ENCODE measurements at places on chromosomes 4 and X.

DNA sequence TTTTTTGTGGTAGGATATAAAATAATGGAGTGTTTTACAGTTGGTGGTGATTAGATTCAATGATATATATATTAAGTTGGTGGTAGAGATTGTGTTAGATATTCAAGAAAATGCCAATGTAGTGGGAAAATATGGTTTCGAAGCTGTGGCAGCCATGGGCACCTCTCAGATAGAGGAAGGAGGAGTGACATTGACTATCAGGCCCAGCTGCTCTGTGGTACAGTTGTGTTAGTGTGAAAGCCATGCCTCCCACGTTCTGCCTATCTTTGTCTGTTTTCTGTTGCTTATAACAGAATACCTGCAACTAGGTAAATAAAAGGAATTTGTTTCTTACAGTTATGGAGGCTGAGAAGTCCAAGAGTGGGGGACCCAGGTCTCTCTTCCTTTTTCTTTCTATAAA, 101.9 kb downstream of the ARHGAP10 start:
- no peak for DNase-seq

DNA sequence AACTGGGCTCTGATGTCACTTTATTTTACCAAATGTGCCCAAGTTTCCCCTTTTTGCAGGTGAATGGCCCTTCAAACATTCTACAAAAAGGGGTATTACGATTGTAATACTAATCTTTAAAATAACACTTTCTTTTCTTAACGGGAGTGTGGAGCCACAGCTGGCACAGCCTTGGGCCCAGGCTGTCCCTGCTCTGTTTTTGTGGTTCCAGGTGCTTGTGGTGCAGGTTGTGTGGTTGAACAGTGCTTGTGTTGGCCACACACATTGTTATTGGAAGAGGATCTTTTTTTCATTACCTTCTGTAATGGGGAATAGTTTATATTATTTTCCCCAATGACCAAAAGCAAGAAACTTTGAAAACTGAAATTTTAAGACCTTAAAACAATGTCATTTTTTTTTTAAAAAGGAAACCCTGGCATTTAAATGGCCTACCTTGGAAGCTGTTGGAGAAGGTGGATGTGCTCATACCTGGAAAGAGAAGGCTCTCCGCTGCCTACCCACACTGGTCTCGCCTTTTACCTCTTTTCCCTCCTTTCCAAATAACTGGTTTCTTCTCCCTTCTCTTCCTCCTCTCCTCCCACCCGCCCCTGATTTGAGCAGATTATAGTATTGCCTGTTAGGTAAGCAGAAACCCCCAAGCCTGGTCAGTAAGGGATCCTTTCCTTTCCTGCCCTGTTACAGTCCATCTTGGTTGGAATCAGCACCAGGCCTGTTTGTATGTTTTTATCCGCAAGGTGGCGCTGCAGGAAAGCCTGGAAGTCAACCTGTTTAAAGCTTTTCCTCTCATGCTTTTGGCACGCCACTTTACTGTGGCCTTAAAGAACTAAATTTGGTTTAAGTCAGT, 28.6 kb downstream of the HADH start:
- DNase-seq: no peak

DNA sequence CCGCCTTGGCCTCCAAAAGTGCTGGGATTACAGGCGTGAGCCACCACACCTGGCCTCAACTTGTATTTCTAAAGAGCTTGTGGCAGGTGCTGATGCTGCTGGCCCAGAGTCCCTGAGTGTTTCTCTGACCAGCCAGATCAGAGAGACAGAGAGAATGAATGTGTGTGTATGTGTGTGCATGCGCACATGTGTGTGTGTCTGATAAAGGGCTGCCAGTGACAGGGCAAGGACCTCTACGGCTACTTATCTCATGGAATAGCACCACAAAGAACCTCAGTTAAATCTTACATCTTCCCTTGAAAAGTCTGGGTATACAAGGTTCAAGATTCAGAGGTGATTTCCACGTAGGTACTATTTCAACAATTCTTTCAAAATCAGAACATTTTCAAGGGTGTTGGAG, 86.0 kb downstream of the SCD5 start:
- no peak for DNase-seq

DNA sequence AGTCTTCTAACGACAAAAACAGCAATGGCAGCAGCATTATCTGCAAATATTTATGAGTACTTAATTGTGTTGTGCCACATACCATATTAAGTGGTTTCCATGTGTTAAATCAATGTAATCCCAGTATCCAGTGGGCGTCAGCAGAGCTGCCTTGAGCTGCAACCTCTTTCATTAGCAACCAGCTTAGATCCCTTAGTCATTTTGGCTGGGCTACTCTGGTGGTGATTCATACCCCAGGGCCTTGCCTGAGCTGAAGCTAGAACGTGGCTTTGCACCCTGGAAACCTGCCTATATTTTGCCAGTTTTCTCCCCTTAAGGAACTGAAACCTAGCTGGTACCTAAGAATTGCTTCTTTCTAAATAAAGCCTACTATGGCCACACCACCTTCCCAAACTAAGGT, 474.3 kb upstream of the FTHL17 start:
- no peak for DNase-seq

- no peak for DNase-seq
These were observed 8.6 kb downstream of the LIAS start for GRCh38 chr4:39467464-39467863.

- DNase-seq: no peak
These were observed 22.2 kb downstream of the IQCM start for GRCh38 chr4:149793459-149793858.

DNA sequence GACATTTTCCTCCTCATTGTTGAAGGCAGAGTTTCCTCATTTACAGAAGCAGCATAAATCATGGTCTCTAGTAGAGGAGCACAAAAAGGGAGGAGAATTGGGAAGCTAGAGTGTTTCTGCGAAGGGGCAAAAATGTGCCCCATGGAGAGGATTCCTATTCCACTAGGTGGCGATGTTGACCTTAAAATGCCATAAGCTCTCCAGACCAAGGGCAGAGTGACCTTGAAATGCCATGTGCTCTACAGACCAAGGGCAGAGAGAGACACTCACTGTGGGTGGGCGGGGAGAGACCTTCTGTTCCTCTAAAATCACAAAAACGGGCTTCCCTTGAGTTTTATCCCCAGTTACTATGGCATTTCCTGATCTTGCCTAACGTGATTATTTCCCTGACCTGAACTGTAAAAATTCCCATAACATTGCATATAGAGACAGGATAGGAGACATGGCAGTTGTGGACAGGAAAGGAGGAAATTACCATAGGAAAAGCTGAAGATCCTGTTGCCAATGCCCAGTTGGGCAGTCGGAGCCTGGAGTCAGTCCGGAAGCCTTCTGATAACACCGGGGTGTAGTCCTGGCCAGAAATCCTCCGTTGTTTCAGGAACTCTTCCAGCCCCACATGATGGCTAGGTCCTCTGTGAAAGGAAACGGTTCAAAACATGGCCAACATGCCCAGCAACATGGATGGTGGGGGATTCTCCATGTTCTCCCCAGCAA, 567.7 kb downstream of the MAGEB5 start:
- peak; percentile 5 for DNase-seq

GRCh38 chr4:186761393-186761792, 37.7 kb upstream of the FAT1 start:
- DNase-seq: no peak

DNA sequence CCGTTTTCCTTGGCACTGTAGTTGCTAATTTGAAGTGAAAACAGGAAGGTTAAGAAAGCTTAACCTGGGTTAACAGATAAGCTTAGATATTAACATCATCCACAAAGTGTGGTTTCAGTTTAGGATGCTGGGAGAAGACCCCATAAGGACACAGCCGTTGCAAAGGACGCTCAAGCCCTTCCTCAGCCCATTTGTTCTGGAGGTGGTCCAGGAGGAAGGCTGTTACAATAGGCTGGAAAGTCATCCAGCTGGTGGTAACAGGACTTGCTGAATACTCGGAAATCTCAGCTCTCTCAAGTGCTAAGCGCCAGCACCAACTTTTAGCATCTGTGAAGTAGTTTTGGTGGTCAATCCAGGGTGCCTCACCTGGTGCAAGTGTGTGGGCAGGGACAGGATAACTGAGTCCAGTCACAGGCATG, 14.2 kb downstream of the CHST7 start:
- no peak for DNase-seq

DNA sequence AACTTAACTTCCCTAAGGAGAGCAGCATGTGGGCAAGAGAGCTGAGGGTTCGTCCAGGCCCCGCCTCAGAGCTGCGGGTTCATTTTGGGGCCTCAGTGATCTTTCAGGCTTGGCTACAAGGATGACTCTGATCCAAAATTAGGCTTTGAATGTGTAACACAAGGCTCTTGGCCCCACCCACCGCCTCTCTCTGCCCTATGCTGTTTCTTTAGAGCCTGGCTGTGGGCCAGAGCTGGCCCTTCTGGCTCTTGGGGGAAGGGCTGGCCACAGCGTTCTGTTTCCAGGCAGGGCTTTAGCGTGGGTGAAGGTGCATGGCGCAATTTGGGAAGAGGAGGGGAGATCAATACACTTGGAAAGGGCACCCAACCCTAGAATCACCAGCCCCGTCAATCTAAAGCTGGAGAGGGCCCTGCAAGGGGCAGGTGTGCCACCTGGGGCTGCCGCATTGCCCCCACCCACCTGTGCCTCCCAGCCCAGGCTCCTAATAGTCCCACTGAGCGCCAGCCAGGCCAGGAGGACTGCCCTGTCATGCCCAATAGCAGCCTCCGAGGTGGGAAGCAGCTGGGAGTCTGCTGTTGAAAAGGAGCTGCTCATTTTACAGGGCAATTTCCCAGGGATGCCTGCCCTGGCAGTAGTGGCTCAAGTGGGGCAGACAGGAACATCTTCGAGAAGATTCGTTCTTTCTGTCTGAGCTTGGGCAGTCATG, 84.5 kb upstream of the MAML3 start:
- DNase-seq: peak; percentile 93

DNA sequence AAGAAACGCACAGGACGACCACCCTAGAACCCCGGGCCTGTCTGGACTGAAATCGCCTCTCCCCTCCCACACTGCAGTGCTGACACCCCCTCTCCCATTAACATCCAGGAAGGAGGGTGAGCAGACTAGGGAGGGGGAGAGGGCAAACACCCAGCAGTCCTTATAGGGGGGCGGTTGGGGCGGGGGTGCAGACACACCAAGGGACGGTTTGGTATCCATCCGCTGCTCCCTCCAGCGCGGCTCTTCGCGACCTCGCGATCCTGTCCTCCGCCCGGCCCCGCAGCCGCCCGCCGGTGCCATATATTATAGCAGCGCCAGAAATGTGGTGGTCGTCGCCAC, 411 bp upstream of the GPRASP1 start:
- DNase-seq: no peak

GRCh38 chrX:39755143-39756032, 342.4 kb downstream of the BCOR start:
- no peak for DNase-seq

DNA sequence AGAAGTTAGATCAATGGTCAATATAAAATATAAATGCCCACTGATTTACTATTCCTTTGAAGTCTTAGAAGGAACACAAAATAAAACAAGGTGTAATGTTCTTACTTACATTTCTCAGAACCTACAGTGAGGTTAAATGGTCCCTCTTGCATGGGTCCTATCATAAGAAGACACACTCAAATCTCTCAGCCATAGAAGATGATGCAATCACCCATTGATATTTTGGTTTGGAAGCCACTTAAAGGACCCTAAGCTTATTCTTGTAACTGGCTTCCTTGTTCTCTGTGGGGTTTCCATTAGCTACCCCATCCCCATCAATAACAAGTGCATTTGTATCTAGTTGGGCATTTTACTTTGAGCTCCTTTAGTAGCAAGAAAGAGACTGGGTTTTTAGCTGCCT, 15.1 kb downstream of the REELD1 start:
- DNase-seq: no peak

- DNase-seq: no peak
These were observed 420.4 kb upstream of the AGA start for GRCh38 chr4:177862541-177863176.
